ENCODE measurements at places on chromosomes 5 and 9.

GRCh38 chr9:109817846-109818472 lies 38.0 kb downstream of the PALM2AKAP2 start:
- DNase-seq: peak; percentile 97

GRCh38 chr5:147216552-147217154 lies 18.2 kb upstream of the STK32A start:
- peak; percentile 9 for DNase-seq

- peak; percentile 34 for DNase-seq
These were observed 35.3 kb upstream of the JMY start for GRCh38 chr5:79200573-79201183.

DNA sequence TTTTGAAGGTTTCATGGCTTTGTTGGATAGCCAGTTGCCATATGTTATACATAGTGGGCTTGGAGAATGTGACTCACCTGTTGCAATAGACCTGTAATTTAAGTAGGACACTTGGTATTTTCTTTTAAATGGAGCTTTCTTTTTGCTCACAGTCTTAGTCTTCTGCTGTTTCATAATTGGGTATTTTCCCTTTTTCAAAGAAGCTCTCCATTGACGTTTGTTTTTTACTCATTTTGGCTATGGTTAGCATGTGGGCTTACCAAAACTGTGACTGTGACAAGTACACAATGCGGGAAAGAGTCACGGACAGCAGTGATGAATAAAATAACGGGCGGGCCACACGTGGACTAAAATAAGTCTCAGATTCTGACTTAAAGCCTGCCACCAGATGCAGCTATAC lies 23.2 kb upstream of the RNF20 start:
- DNase-seq: no peak

DNA sequence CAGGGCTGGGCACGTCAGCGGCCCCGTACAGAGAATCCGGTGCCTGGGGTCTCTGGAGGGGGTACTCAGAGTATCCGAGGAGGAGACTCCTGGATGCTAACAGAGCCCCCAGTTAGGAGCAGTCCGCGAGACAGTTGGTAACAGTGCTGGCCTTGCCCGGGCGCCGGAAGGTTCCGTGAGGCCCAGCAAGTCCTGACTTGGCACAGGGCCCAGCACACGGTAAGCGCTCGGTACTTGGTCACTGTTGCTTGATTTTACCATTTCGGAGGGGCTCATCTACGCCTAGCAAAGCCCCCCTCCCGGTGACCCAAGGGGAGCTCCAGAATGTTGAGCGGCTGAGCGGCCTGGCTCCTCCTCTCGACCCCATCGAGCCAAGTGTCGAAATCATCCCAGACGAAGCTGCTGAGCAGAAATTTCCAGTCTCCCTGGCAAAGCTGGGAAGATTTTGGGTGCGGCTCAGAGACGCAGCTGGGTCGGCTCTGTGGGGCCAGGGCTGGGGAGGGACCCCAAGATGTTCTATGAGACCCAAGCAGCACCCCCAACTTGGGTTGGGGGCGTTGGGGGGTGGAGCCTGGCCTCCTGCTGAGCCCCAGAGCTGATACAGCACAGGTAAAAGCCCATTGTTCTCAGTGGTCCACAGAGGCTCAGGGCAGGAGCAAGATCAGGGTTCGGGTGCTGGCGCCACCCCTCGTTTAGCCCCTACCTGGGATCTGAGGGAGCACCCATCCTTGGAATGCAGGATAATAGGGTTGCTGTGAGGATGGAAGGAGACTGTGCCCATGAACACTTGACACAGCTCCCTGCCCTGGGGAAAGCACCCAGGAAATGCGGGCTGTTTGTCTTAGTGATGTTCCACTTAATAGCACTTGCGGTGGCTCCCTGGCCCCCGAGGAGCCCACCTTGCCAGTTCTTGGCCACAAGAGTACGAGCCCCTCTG lies 137.2 kb downstream of the C9orf50 start:
- peak; percentile 91 for DNase-seq

DNA sequence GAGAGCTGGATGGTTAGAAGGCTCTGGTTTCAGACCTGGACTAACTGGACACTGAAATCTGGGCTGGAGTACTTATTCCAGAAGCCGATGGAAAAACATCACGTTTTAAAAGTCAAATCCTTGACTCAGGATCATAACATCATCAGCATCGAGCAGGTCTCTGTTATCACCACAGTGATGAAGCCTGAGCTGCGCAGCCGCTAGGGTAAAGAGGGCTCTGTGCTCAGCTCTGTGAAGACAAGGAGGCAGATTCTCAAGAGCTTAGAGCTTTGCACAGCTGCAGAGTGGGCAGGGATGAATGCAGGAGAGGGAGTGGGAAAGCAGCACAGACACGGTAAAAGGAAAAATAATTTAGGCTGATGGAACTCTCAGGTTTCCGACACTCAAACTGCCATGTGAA lies 208.8 kb upstream of the TAS2R1 start:
- no peak for DNase-seq

DNA sequence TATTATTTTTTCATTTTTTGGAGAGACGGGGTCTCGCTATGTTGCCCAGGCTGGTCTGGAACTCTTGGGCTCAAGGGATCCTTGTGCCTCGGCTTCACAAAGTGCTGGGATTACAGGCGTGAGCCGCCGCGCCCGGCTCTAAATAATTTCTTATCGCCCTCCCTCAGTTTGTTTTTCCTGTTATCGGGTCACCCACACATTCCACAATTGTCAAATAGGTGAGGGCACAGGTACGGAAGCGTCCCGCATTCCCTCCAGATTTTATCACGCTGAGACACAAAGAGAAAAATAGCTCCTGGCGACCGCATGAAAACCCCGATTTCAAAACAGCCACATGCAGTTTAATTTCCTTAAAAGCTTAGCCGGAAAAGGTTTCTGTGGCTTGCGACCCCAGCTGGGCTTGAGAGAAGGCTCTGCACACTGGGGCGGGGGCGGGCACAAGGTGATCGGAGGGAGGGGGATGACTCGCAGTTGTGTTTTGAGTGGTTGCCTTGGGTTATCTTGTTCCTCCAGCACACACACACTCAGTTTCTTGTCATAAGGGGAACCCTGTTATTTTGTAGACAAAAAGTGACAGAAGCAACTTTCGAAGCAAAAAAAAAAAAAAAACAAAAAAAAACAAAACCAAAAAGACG lies 717 bp upstream of the IQGAP2 start:
- no peak for DNase-seq

GRCh38 chr5:62650197-62650596 lies 71.6 kb downstream of the LRRC70 start:
- peak; percentile 64 for DNase-seq

GRCh38 chr9:89052470-89053097 lies 61.3 kb downstream of the S1PR3 start:
- no peak for DNase-seq

DNA sequence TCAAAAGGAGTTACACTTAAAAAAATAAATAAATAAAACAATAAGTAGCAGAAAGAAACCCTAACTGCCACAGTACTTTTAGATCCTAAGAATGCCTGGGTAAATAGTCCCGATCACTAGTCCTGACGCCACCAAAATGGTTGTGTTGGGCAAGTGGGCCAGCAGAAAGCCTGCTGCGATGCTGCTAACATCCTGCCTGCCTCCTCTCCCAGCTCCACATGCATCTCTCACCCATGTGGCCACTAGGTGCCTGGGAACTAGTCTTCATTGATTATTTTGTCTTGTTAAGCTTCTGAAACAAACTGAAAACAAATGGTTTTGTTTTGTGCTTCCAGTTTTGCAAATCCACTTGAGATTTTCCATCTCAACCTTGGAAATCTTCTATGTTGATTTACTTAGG lies 54.4 kb upstream of the TRAF1 start:
- no peak for DNase-seq

DNA sequence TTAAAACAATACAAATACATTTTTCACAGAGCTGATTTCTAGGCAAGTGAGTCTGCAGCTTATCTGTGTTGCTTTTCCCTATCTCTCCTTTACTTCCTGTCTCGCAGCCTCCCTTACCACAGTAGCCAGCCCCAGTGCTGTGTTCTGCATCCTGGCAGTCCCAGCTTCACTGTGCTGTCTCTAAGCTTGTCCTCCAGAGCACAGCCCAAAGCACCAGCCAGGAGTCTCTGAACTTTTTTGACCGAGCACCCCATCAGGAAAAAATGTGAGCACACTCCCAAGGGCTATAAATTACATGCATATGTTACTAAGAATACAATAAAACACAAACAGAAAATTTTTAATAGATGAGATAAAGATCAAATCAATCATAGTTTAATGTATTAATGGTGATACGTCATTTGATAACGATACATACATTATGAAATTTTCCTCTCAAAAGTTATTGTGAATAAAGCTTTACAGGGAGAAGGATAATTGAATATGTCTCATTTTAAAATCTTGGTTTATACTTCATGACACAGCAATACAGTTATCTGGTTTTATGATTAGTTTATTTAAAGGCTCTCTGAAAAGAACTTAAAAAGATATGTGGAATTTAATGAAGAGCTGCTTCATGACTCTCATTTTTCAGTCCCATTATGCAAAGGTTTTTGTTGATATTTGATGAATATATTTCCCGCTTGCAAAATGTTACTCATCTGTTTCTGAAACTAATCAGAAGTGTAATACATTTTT lies 7.3 kb upstream of the RHOBTB3 start:
- peak; percentile 83 for DNase-seq

DNA sequence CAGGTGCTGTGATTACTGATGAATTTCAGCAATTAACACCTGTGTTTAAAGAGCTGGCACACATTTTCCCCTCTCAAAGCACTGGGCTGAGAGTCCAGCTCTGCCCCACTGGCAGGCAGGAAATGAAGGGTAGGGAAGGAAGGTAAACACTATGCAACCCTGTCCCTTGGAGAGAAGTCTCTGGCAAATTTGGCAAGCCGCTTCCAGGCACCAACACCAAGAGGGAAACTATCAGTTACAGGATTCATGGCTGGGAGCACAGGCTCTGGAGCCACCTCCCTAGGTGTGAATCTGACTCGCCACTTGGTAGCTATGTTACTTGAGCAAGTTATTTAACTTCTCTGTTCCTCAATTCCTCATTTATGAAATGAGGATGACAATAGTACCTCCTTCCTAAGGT lies 3.3 kb downstream of the ANKS6 start:
- no peak for DNase-seq

GRCh38 chr5:52334367-52334766 lies 453.3 kb upstream of the ITGA1 start:
- no peak for DNase-seq

Measured in EH (cell line).